Stimulated activated CD8-positive, alpha-beta memory T cell treated with anti-CD3 and anti-CD28 coated beads, Interleukin-7, amount 100 ng/mL, for 48 hours (primary cell): ENCODE measurements at places on chromosomes 16 and 17.

DNA sequence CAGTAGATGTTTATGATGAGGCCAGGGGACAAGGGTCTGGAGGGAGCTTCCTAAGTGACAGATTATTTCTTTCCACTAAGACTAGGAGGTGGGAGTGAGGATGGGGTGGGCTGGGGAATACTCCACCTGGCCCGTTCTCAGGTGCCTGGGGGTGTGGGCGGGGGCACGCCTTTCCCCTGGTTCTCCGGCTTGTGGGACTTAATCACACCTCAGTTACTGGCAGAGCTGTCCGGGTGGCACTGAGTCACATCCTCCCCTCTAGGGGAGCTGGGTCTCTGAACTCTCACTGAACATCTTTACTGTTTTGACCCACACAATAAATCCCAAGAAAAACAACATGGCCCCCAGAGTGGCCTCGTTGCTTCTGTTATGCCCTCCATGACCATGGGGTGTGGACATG is 332.8 kb downstream of the MAF start:
- DNase-seq: peak; percentile 46

DNA sequence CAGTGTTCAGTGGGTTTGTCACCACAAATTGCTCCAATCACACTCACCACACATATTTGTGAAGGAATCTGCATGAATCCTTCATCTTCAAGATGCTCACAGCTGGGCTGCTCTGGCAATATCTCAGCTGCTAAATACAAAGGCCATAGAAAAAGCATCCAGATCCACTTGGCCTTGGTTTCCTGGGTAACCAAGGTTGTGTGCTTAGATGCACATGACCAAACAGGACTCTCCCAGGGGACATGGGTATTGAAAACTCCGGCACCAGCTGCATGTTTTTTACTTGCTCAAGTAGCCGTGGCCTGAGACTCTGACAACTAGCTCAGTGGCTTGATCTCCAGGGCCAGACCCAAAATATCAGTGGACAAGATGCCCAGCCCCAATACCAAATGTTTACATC is 131.3 kb downstream of the CBLN1 start:
- no peak for DNase-seq

DNA sequence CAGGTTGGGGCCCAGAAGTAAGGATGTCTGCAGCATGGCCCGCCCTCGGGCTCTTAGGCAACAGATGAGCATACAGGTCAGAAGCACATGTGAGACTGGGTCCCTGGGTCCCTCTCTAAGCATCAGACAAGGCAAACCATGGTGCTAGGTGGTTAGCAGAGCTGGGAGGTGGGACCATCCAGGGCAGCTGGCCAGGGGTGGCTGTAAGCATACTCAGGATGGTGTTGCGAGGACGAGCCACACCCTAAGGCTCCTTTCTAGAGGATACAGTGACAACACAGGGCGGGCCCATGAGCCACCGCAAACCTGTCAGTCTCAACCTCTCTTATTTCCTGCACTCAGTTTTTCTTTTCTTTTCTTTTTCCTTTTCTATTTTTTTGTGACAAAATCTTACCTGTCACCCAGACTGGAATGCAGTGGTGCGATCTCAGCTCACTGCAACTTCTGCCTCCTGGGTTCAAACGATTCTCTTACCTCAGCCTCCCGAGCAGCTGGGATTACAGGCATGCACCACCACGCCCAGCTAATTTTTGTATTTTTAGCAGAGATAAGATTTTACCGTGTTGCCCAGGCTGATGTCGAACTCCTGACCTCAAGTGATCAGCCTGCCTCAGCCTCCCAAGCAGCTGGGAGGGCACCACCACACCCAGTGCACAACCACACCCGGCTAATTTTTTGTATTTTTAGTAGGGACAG is 3.6 kb downstream of the FA2H start:
- DNase-seq: no peak

- no peak for DNase-seq
These were observed 81.6 kb downstream of the CACNG1 start for GRCh38 chr17:67125924-67126323.

DNA sequence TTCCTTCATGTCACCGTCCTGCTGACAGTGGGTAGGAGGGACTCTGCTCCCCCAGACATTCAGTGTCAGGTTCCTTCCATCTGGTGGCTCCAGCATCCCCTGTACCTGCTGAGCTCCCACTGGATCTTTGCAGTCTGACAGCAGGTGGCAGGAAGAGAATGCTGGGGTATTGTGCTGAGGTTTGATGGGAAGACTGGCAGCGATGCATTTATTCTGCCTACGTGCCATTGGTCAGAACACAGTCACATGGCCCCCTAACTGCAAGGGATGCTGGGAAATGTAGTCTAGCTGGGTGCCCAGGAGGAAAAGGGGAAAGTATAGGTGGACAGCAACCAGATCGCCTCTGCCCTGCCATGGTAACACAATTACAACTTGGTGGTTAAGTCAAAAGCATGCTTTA is 44.4 kb downstream of the IRX3 start:
- no peak for DNase-seq

DNA sequence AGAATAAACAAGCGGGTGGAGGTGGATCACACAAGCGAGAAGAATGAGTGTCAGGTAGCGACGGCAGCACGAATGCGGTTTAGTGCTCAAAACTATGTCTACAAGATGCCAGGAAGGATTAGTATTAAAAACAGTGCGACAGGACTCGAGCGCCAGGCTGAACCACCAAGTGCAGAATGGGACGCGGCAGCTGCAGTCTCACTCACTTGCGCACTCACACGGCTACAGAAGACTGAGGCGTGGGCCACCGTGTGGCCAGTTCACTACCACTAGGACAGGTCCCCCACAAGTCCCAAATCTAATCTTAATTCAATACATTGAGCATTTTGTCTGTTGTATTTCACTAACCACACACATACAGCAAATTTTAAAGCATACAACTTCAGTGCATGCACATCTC is 35.7 kb upstream of the TRAP1 start:
- no peak for DNase-seq

DNA sequence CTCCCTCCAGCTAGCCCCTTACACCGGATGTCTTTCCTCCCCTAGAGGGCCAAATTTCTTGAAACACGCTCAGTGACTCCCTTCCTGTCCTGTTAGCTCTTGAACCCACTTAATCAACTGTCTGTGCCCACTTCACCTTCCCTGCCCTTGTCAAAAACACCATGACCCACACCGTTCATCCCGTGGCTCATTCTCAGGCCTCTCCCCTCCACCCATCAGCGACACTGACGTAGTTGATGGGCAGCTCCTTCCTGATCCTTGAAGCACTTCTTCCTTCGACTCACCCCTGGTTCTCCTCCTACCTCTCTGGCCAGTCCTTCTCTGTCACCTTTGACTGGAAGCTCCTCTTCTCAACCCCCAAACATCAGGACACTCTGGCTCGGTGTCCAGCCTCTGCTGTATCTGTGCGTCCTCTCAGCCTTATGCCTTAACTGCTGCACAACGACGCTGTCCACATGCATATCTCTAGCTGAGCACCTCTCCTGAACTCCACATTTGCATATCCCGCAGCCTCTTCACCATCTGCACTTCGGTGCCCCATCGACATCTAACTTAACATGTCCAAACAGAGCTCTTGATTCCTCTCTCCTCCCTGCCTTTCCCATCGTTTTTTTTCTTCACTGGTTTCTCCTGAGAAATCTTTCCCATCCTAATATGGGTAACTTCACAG is 39.3 kb upstream of the CCDC182 start:
- no peak for DNase-seq

GRCh38 chr16:77919761-77920415 is 102.5 kb upstream of the CLEC3A start:
- no peak for DNase-seq

GRCh38 chr16:535446-536405 is 8.2 kb downstream of the CAPN15 start:
- DNase-seq: no peak

DNA sequence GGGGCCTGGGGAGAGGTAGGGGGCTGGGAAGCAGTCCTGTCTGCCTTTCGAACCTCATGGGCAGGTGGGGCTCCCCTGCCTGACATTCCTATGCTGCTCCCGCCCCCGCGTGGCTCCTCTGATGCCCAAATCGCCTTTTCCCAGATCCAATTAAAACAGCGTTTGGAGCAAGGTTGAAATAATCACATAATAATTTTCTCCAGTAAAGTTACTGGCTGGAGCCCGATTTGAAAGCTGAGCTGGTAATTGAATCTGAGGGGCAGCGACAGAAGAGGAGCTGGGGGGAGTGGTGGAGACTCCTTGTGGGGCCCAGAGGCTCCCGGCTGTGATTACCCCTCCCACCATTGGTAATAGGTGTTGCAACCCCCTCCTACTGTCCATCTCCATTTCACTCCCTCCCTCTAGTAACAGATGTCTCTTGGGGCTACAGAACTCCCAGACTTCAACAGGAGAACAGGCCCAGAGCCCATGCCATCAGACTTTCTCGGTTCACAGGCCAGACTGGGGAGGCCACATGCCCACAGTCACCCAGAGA is 38.9 kb upstream of the C1QL1 start:
- no peak for DNase-seq
